ENCODE measurements at places on chromosomes 5 and 9.

- no peak for DNase-seq
These were observed 46.7 kb upstream of the SPATA31C2 start for GRCh38 chr9:88184976-88185375.

- DNase-seq, result no peak
These were observed 109.9 kb downstream of the EDIL3 start for GRCh38 chr5:84274585-84275468.

DNA sequence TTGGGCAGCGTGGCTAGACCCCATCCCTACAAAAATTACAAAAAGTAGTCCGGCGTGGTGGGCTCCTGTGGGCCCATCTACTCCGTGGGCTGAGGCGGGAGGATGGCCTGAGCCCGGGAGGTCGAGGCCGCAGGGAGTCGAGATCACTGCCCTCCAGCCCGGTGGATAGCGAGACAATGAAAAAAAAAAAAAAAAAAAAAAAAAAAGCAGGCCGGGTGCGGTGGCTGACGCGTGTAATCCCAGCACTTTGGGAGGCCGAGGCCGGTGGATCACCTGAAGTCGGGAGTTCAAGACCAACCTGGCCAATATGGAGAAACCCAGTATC, 110.5 kb upstream of the LPCAT1 start:
- no peak for DNase-seq

GRCh38 chr5:127621601-127622325, 27.1 kb upstream of the CTXN3 start:
- DNase-seq, result no peak

- no peak for DNase-seq
These were observed 69.7 kb downstream of the GPBP1 start for GRCh38 chr5:57243286-57244137.

DNA sequence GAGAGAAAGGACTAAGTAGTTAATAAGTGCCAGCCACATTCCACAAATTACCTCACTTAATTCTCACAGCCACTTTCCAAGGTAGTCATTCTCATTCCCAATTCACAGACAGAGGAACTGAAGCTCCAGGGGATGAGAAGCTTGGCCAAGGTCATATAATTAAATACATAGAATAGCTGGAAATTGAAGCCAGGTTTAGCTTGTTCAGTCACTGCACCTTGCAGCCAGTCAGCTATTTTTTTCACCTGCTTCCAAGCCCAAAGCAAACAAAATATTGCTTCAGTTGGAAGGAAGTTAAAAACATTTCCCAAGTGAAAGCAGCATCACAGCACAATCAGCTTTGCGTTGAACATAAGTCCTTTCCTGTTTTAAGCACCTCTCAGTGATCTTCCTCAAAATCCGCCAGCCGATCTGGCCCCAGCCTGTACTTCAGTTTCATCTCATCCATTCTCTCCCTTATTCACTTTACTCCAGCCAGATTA, 4.8 kb downstream of the ALDH1A1 start:
- no peak for DNase-seq

DNA sequence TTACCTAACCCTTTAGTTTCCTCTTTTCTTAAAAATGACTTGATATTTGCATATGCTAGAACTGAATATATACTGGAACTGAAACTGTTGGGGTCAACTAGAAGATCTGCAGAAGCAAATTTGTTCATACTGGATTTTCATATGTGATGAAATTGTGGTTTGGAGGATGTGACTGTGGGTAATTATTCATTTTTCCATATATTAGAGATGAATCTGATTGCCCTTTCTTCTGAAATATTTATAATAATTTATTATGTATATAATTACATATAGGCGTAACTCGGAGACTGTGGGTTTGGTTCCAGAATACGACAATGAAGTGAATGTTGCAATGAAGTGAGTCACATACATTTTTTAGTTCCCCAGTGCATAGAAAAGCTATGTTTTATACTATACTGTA, 149.1 kb downstream of the ATP10B start:
- no peak for DNase-seq

GRCh38 chr5:141042555-141042954, 8.6 kb upstream of the PCDHB1 start:
- DNase-seq, result peak; percentile 17

DNA sequence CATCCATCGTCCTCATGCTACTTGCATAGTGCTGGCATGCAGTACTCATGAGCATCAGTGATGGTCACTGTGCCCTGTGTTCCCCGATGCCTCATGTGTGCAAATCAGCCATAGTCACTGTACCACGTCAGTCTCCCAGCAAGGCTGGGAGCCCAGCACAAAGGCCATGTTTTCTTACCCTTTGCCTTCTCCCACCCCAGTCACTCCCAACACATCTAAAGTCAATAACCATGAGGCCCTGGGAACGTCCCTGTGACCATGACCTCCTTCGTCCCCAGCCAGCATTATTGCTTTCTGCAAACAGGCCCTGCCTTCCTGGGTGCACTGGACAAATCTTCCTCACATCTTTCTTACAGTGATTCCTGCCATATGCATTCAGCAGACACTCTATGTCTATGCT, 406.1 kb downstream of the ICE1 start:
- DNase-seq, result no peak

DNA sequence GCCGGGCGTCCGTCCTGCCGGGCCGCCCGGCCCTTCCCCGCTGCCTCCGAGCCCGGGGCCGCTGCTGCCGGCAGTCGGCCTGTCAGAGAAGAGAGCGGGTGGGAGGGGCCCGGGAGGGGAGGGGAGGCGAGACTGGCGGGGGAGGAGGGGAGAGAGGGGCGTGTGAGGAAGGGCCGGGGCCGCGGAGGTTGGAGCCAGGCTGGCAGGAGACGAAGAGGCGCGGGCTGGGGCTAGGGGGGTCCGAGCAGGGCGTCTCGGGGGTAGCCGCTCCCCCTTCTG, 570 bp downstream of the CREBRF start:
- no peak for DNase-seq

DNA sequence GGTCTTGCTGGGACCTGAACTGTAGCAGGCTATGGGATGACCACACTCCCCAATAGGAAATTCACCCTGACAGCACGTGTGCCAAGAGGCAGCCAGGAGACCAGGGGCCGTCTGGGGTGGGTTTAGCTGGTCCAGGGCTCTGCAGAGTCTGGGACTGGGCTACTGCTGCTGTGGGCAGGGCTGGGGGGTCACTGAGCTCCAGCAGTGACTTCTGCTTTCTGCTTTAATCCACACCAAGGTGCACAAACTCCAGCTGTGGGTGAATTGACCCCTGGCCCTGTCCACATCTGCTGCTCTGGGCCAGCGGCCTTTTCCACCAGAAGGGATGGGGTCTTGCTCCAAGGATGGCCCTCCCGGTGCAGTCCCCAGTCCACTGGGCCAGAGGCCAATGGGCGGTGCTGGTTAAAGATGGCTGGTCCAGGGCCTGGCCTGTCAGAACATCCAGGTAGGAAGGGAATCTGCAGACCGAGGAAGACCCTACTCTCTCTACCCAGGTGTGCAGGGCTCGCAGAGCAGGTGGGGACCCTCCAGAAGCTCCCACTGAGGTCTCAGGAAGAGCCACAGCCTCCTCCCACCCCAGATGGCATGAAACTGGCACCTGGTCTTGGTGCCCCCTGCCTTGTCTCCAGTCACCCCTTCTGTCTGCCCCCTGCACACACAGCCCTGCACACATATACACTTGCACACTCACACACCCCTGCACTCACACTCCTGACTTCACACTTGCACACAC, 28.0 kb downstream of the GLT6D1 start:
- no peak for DNase-seq

GRCh38 chr5:4065472-4066320, 470.1 kb downstream of the IRX1 start:
- no peak for DNase-seq

DNA sequence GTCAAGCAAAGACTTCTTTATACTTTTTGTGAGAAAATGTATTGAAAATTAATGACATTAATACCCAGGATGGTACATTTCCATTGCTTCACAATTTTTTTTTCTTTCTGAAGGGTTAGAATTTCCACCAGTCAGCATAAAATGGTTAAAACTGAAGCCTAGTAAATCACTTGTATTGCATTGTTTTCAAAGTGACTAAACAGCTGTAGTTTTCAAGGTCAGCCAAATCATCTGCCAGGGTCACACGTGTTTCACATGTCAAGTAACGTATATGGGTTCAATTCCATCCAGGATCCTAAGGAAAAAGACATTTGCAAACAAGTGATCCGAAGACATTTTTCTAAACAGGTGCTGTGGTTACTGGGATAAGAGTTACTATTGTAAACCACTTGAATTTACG, 574.2 kb downstream of the RAB3C start:
- DNase-seq, result no peak

DNA sequence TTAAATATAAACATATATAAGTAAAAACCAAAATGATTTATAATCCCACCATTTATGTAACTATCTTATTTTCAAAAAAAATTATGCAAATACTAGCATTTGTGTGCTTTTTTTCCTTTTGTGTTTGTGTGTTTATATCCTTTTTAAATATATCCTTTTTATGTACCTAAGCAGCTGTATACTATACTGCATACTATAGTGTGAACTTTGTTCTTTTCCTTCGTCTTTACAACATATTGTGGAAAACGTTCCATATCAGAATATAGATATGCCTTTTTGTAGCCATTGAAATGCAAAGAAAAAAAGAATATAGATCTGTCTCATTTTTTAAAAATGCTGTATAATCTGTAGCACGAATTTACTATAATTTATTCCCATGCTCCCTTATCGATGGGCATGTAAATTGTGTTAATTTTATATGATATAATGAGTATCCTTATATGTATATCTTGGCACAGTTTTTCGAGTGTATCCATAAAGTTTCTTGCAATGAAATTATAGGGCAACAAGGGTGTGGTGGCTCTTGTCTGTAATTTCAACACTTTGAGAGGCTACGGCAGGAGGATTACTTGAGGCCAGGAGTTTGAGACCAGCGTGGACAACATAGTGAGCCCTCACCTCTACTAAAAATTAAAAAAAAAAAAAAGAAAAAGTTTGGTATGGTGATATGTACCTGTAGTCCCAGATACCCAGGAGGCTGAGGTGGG, 83.3 kb downstream of the STK32A start:
- no peak for DNase-seq

DNA sequence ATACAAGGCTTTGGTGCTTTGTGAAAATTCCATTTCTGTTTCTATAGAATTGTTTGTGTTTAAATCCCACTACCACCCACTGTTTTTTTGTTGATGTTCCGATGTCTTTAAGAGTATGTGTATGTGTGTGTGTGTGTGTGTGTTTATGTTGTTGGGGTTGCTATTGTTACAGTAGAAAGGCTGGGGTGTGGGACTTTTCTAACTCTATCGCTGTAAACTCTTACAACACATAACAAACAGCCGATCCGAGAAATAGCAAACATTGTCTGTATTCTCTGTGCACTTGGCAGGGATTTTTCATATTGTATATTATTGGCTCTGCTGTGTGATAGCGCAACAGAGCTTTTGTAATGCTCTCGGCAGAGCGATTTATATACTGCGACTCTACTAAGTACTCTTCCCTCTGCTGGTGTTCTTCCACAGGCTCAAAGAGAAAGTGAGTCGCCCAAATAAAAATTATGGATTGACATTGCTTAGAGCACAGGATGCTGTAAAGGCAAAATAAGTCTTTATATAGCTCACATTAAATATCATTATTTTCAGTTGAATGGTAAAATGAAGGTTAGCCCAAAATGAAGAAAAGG, 492.2 kb upstream of the ARRDC3 start:
- DNase-seq, result no peak

GRCh38 chr5:141402553-141403243, at the start of gene PCDHGA9:
Gene PCDHGA9, plus strand, starts transcription at chr5:141402778. Its CDS starts 175 bp downstream, at chr5:141402953.
- no peak for DNase-seq

GRCh38 chr5:180852495-180852894, 8.6 kb downstream of the ZFP62 start:
- DNase-seq, result no peak

DNA sequence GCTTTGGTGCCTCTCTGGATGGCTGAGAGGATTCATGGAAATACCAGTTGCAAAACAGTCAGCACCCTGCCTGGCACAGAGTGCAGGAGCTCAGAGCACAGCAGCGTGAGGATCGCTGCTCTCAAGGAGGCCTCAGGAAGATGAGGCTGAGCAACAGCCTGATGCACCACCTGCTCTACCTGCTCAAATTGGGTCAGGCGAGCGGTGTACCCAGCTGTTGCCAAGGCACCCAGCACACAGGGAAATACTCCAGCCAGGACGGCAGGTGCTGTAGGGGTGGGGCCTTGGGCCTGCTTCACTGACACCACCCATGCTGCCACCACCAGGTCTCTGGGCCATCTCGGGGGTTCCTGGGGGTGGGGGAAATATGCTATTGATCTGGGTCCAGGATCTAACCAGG, 4.3 kb downstream of the EEIG1 start:
- no peak for DNase-seq

DNA sequence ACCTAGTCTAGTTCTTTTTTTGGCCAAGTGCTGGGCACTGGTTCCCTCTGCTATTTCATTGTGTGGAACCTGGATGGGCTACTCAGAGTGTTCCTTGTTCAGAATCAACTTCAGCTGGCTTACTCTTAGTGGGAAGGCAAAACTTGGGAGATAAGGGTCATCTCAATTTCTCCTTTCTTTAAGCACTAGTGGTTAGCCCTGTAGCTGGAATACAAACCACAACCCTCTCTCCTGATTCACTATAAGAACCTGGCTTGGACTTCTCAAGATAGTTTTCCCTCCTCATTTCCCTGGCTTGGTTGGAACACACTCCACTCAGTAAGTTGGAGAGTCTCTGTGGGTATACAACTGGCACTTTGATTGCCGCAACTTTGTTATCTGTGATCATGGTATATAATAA, 35.1 kb downstream of the GRIA1 start:
- no peak for DNase-seq

DNA sequence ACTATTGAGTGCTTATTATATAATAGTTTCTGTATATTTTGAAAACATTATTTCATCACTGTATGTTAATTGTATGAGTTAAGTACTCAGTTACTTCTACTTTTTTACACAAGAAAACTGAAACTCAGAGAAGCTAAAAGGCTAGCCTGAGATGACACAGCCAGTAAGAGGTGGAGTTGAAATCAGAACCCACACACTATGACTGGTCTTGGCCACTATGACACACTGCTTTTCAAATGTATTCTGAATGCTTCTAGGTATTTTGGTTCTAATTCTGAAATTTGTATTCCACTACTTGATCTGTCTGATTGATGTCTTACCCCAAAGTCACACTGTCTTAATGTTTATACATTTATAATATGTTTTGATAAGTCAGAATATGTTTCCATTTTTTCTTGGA, 181.8 kb downstream of the ZDHHC21 start:
- no peak for DNase-seq

DNA sequence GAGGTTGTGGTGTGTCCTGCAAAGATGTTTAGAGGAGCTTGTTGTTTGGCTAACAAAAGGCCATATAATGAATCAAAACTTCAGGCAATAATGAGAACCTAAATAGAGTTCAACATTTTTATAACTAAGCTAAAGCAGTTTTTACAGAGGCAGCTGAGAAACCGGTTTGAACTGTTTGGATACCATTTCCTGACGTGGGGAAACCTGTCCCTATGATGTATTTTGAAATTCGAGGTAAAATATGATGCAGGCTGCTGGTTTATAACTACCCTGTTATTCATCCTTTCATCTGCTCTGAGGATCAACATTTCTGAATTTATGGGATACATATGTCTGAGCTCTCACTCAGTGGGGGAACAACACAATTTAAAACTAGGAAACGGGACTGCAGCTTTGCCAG, 289.5 kb upstream of the IRX2 start:
- DNase-seq, result no peak

All from NCI-H2107 (cell line).